ENCODE measurements at places on chromosomes 3 and 15.

DNA sequence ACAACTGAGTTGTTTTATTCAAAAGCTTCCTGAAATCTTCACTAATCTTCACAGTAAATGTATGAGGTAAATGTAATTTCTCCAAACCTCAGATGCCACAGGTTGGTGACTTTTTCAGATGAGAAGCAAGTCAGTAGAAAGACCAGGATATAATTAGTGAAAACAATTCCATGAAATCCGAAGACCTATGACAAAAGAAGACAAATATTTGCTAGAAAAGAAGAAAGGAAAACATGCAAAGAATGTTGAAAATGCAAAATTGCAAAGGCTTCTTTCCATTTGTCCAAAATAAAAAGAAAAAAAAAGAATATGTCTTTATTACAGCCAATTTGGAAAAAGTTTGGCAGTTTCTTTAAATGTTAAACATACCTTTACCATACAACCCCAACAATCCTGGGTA is 88.3 kb upstream of the MYRIP start:
- DNase-seq = no peak

DNA sequence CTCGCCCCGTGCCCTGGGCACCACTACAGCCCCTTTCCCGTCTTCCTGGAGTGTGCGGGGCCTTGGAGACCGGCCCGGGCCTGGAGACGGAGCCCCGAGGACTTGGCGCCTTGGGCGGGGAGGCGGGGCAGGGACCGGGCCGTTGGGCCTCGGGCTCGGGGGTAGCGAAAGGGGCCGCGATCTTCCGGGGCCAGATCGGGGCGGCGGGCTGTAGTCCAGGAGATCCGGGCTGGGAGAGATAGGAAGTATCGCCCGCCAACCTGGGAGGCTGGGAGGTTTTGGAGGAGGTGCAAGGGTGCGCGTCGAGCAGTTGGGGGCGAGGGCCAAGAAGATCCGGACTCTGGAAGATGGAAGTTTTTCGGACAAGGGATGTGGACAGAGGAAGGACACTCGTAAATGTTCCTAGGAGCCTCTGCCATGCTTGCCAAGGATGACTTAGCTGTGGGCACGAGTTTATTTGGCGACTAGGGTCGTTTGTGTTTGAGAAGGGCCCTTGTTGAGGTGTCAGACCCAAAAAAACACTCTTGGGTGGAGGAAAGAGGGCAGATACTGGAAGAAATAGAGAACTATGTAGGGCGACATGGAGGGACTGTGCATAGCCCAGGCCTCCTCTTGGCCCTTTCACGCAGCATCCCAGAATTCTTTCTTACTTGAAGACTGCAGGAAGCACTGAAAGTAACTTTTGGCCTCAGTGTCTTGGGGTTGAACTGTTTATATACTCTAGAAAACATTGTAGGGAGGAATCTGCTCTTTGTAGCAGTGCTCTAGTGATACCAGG is 712 bp downstream of the RTF1 start:
- no peak for DNase-seq

GRCh38 chr3:194329583-194329965 is 21.6 kb downstream of the CPN2 start:
- no peak for DNase-seq

GRCh38 chr3:192957441-192958021 is 39.9 kb upstream of the MB21D2 start:
- no peak for DNase-seq

DNA sequence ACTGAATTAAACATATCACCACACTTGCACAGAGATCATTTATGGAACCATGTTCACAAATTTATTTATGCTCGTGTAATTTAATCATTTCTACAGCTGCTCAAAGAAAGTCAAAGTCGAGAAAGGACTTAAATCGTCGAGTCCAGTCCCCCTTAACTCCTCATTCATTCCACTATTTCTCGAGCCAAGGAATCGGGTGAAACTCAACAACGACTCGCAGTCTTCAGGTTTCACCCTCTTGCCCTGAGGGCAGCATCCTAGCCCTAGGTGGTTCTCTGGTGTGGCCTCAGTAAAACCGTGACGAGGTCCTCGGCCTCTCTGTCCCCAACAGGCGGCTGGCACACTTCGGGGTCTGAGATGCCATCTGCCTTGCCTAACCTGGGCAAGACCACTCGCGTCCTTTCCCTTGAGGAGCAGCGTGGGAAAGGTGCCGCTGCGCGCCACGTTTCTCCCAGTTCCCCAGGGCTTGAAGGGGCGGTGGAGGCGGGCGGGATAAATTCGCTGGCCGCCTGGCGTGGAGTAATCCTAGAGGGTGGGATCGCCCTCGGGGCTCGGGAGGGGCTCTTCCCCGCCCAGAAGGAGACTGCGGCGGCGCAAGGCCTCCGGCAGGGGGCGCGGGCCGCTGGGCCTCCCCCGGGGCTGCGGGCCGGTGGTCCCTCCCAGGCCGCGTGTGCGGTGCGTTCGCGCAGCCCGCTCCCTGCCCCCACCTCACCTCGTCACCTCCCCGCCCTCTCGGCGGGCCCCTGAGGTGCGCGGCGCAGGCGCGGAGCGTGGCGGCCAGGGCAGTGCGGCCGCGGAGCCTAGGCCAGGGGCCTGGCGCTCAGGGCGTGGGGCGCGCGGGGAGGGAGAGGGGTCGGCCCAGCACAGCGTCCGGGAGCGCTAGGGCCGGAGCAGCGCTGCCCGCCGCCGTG is at the start of gene ZNF639:
ZNF639 (plus strand) TSS at position 746 of the 911 bp plus-strand sequence. CDS start 5,263 bp downstream, outside the sequence.
- DNase-seq = peak; percentile 94

DNA sequence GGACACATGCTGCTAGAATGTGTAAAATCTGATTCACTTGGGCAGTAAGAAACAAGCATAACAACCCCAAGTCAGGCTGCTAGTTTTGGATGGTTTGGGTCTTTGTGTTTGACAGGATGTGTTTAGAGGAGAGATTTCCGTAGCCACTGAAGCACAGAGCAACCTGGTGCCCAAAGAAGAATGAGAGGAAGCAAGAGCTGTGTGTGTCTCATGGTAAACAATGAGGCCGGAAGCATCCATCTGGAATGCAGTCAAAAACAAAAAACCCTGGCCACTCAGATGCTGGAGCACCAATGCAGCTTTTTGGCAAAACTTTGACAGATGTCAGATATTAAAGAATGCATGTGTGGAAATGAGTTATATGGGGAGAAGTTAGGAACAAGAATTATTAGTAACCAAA is 39.4 kb upstream of the SNRK start:
- no peak for DNase-seq

DNA sequence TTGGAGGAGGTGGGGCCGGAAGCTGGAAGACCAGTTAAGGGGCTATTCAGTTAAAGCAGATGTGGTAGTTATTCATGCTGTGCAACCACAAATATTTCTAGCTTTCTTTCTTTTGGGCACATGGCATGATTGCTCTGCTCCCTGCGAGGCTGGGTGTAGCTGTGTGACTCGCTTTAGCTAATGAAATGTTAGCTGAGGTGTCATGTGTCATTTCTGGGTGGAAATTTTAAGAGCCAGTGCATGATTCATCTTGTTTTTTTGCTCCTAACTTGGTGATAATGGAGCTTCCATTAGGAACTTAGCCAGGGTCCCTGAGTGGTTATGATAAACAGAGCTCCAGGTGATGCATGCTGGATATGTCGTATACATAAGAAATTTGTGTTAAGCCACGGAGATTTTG is 300.6 kb downstream of the SATB1 start:
- DNase-seq = no peak

- no peak for DNase-seq
Measured at GRCh38 chr3:49799761-49800160, at the start of gene CDHR4. TSS of gene CDHR4 (minus strand) at chr3:49799873. CDS start at chr3:49799812, 61 bp downstream.

- no peak for DNase-seq
Measured at GRCh38 chr3:62248734-62249483, 124.4 kb downstream of the FEZF2 start.

DNA sequence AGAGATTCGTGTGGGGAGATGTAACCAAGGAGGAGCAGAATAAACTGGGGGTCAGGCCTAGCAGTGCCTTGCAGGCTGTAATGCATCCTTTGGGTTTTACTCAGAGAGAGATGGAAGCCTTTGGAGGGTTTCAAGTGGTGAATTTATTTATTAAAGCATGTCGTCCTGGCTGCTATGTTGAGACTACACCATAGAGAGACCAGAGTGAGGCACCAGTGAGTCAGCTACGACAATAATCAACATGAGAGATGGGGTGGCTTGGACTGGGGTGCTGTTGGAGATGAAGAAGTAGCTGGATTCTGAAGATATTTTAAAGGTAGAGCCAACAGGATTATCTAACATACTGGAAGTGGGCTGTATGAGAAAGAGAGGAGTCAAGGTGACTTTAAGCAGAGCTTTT is 335.3 kb upstream of the ARHGEF26 start:
- no peak for DNase-seq

- DNase-seq = no peak
Measured at GRCh38 chr3:124965413-124965812, 30.9 kb upstream of the MUC13 start.

DNA sequence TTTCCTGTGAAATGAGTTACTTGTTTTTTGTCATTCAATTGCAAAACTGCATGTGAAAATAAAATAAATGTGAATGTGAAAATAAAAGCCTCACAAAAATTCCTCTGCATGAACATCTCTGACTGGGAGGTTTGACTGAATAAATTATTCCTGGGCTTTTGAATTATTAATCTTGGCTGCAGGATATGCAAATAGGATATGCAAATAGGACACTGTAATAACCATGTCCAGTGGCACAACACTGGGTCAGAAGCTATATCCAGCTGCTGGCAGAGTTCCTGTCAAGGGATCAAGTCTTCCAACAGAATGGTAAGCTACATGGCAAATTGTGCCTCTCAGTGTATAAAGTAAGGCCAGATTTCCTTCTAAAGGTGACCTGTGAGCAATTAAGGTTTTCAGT is at the start of gene SUCNR1:
SUCNR1 (plus strand) TSS at position 246 of the 400 bp plus-strand sequence. CDS start 6,250 bp downstream, outside the sequence.
- DNase-seq = no peak

GRCh38 chr15:56948764-56949101 is 30.3 kb downstream of the TCF12 start:
- no peak for DNase-seq

DNA sequence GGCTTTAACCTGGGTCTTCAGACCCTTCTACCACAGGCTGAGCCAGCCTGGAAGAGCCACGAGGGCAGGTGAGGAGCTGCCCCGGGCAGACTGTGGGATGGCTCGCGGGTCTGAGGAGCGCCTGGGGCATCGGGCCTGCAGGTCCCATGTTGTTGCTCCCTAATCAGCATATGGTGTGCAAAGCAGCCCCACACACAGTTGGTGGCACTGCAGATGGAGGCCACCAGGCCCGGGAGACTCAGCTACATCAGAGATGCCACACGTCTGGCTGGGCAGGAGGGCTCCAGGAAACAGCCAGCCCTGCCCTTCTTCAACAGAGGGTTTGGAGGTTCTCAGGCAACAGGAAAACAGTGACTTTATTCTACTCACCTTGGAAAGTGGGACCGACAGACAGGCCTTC is 63.9 kb downstream of the XXYLT1 start:
- DNase-seq = peak; percentile 16

DNA sequence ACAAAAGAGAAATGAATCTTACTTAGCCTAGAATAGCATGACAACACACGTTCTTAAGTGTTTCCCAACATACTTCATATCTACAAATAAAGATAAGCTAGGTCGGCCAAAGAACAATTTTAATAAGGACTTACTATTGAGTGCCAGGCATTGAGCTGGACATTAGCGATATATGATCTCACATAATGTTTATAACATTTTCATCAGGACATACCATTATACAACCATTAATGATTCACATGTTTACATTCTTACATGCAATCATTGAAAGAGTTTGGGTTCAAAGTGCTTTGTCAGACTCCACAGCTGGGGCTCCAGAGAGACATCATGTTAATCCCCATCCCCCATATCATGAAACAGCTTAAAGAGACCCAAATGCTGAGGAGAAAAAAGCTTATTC is 189.0 kb downstream of the STT3B start:
- DNase-seq = no peak

DNA sequence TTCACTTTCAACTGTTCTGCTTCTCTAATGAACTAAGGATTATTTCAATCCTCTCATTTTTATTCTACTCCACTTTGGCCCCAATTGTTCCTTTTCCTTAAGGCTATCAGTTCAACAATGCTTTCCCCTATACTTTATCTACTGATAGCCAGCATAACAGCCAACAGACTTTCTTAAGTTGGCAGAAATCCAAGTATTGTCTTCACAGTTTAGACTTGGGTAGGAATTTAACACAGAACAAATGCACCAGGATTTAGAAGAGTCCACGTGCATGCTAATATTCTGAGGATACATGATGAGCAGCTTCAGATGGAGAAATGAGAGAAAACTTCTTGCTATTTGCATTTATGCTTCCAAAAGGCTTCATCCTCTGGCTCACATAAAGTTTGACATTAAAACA is 54.8 kb downstream of the FBN1 start:
- no peak for DNase-seq

DNA sequence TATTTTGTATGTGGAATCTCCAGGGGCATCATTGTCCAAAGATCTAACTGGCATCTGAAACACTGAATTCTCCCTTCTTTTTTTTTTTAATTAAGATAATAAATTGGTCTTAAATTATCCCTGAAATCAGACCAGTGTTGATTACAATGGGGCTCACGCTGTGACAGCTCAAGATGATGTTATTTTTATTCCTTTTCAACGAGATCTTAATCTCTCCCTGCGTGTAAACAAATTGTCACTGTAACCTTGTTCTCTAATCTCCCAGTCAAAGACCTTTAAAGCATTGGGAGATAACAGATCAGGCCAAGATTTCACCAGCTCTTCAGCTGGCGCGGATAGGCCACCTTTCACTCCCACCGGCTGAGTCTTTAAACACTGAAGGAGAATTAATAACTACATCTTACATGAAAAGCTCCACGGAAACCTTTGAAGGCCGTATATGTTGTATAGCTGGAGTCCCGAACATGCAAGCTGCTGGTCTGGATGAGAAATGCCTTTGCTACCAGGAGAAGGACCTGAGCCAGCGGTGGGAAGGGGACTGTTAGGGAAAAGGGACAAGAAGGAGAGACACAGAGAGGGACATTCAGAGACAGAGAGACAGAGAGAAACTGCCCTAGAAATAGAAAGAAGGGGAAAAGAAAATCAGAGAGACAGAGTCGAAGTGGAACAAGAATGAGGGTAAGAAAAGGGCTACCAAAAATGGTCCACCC is 418.8 kb upstream of the NR2F2 start:
- peak; percentile 69 for DNase-seq

DNA sequence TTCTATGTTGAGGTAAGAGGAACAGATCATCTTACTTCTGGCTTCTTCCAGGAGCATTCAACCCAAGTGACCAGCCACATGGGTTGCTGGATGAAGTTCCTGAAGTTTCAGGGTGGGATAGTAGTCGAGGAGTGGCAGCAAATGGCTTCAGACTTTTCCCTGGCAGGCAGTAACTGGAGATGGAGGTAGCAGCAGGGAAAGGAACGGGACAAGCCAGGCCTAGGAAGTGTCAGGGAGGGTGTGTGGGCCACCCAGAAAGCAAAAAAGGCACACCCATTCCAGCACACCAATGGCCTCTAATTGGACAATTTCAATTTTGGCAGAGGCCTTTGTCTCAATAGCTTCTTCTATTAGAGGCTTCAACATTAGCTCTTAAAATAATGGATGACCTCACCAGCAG is 498.6 kb upstream of the ATP11B start:
- DNase-seq = no peak

- DNase-seq = peak; percentile 35
Measured at GRCh38 chr15:28116521-28117431, 17.7 kb upstream of the OCA2 start.

DNA sequence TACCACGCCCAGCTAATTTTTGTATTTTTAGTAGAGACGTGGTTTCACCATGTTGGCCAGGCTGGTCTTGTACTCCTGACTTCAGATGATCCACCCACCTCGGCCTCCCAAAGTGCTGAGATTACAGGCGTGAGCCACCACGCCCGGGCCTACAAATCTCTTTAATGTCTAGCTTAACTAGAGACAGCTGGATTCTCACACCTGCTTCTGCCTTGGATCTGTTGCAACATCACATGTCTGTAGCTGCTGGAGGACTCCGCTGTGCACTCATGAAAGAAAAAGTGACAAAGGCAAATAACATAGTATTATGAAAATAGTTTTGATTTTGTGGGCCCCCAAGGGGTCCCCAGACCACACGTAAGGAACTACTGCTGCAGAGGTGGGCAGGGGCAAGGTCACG is 85.9 kb downstream of the NCEH1 start:
- no peak for DNase-seq

Data from endodermal cell (in vitro differentiated cells).